Stromal cell of bone marrow (primary cell): ENCODE measurements at places on chromosomes 16 and 17.
A peak's percentile ranks its signal among the peaks of the same experiment; 100 is the strongest.

DNA sequence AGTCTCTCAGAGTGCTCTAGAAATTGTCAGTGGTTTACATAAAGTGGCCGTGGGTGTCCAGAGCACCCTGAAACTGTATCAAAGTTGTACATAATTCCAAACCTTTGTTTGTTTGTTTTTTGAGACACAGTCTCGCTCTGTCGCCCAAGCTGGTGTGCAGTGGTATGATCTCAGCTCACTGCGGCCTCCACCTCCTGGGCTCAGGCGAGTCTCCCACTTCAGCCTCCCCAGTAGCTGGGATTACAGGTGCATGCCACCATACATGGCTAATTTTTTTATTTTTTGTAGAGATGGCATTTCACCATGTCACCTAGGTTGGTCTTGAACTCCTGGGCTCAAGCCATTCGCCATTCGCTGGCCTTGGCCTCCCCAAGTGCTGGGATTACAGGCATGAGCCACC lies 24.3 kb upstream of the ADGRG1 start:
- no peak for DNase-seq

DNA sequence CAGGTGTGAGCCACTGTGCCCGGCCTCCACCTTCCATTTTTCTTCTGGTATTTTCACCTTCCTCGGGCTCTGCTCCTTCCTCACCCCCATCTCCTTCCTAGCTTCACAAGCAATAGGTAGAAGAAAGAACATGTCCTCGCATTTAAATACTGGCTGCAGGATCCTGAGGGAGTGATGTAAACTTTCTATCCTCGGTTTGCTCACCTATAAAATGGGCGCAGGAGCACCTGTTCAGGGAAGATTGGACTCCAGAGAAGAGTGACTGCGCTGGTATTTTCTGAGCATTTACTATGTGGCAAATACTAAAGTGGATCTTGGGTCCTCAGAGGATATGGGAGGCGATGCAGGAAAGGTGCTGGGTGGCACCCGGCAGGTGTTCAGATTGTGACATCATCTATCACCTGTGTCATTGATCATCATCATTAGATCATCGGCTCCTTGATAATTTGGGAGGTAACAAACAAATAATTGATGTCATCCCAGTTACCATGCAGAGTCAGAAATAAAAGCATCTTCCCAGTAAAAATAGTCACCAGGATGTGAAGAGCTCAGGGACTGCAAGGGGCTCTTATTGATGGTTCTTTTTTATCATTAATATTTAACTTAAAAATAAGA lies 72.8 kb downstream of the FOXL1 start:
- no peak for DNase-seq

GRCh38 chr16:668519-669171 lies 713 bp downstream of the RHOT2 start:
- no peak for DNase-seq

DNA sequence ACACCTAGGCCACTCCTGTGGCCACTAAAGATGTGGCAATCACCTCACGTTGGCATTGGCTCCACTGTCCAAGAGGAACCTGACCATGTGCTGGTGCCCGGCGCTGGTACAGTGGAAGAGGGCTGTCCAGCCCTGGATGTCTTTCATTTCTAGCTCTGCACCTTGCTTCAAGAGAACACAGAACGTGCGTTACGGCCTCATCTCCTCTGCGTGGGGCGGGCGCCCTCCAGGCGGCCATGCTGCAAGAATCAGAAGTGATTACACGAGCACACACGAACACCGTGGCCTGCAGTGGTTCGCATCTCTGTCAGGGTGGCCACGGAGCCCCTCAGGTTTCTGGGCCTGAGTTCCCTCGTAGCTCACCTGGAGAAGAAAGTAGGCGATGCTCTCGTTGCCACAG lies 7.5 kb downstream of the ANKS3 start:
- no peak for DNase-seq

GRCh38 chr17:83180264-83180995 lies 101.0 kb downstream of the METRNL start:
- DNase-seq: no peak

- DNase-seq: no peak
These were observed 24.2 kb downstream of the KATNB1 start for GRCh38 chr16:57759541-57760356.

- no peak for DNase-seq
These were observed at the start of gene TRPV3 for GRCh38 chr17:3557768-3558583. TRPV3 (minus strand) TSS chr17:3557812; CDS start chr17:3554850, 2,962 bp downstream.

GRCh38 chr16:23055481-23055880 lies 93.8 kb downstream of the USP31 start:
- no peak for DNase-seq

- DNase-seq: no peak
These were observed at the start of gene GGT6 for GRCh38 chr17:4560421-4560820. GGT6 (minus strand) TSS chr17:4560577; CDS start chr17:4560521, 56 bp downstream.

GRCh38 chr17:48575066-48575582 lies 3.0 kb downstream of the HOXB4 start:
- DNase-seq: no peak

GRCh38 chr17:72151565-72152386 lies 31.0 kb downstream of the SOX9 start:
- peak; percentile 62 for DNase-seq

- no peak for DNase-seq
These were observed 237.7 kb downstream of the SEC14L1 start for GRCh38 chr17:77378318-77379064.

DNA sequence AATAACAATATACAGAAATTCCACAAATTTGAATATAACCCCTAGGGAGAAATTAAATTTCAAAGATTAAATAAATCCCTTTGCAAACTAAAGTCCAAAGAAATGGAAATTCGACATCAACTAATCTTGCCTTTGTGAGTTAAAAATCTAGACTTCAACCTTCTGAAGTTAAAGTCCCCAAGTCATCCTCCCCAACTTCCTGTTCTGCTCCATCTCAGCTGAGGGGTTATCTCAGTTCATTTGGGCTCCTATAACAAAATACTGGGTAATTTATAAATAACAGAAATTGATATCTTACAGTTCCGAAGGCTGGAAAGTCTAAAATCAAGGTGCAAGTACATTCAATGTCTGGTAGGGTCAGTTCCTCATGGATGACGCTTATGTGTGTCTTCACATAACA lies 22.8 kb upstream of the KDM6B start:
- DNase-seq: no peak

GRCh38 chr17:82242977-82243647 lies 14.3 kb downstream of the SLC16A3 start:
- peak; percentile 65 for DNase-seq

- DNase-seq: no peak
These were observed 47.8 kb downstream of the ERN1 start for GRCh38 chr17:64081802-64082799.

DNA sequence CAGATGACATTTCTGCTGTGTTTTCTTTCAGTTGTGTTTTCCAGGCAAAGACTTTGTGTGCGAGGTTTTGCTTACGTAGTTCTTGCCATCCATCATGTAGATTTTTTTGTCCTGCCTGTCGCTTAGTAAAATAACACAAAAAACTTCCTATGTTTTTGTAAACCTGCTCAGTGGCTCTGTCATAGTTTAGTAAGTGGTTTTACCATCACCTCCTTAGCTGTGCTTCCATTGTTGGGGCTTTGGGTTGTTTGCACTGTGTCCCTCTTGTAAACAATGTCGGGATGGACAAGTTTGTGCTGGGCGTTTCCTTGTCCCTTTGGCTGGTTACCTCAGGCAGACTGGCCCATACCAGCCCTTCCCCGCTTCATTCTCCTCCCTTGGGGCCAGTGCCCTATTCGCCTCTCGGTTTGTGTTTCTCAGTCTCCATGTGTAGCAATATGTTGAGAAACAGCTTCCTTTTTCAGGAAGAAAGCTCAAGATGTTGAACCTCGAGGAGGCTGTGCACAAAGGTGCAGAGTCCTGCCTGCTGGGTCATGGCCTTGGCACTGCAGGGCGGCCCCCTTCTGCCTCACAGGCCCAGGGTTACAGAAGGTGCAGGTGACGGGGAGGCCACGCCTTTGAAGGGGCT lies 74.6 kb downstream of the KSR1 start:
- DNase-seq: no peak

- DNase-seq: no peak
These were observed 382.2 kb downstream of the ZFHX3 start for GRCh38 chr16:72665701-72666100.

DNA sequence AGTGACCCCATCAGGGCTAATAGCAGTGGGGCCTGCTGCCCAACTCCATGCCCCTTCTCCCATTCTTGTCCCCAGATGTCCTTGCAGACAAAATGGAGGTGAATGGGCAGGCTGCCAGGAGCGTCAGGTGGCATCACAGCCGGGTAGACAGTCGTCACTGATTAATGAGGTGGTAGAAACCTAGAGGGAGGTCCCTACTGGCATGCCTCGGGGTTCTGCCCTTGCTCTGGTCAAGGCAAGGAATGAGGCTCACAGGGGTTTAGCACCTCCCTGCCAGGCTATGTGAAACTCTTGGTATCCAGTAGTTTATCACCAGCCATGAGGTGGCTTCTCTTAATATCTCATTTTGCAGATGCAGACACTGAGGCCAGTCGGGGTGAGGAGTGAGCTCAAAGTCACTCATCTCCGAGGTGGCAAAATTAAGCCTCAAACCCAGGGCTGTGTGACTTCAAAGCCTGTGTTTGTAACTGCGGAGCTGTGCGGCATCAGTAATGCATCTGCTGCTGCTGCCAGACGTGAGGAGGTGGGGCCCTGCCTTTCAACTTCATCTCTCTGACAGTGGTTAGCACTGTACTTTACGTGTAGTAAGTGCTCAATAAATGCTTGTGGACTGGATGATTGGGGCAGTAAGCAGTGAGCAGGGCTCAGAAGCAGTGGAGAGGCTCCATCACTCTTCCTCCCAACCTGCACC lies 21.3 kb downstream of the RAI1 start:
- no peak for DNase-seq

DNA sequence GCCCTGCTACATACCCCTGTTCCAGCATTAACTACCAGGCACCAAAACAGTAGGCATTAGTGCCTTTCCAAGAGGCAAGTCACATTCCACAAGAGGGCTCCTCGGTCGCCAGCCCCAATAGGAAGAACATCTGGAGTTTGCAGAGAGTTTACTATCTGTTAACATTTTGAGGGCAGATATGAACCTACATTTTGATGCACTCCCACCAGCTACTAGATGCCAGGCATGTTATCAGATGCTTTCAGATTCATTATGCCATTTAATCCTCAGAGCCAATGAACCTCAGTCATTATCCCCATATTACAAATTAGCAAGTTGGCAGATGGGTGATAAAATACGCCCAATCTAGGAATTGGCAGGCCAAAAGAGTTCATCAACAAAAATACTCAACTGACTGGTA lies 4.2 kb upstream of the CMTM2 start:
- no peak for DNase-seq

DNA sequence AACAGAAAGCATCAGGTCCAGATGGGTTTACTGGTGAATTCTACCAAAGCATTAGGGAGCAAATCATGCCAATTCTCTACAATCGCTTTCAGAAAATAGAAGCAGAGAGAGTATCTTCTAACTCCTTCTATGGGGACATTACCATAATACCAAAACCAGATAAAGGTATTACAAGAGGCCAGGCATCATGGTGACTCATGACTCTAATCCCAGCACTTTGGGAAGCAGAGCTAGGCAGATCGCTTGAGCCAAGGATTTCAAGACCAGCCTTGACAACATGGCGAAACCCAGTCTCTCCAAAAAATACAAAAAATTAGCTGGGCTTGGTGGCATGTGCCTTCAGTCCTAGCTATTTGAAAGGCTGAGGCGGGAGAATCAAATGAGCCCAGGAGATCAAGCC lies 23.0 kb downstream of the HBQ1 start:
- no peak for DNase-seq

DNA sequence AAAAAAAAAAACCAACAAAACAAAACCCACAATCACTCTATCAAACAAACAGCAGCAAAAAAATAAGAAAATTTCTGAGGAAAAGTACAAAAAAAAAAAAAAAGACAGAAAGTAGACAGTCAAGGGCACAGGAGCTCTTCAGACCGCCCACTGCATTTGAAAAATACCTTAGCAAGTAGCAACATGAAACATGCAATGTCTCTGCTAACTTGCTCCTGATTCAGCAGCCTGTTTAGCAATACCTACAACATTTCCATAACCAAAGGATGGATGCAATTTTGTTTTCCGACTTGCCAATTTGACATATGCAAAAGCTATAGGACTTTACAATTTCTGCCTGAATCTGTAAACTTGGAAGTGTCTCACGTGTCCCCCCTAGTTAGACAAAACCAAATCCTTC lies 57.4 kb downstream of the SYNRG start:
- no peak for DNase-seq

- no peak for DNase-seq
These were observed 4.0 kb downstream of the KIFC3 start for GRCh38 chr16:57798267-57798810.

DNA sequence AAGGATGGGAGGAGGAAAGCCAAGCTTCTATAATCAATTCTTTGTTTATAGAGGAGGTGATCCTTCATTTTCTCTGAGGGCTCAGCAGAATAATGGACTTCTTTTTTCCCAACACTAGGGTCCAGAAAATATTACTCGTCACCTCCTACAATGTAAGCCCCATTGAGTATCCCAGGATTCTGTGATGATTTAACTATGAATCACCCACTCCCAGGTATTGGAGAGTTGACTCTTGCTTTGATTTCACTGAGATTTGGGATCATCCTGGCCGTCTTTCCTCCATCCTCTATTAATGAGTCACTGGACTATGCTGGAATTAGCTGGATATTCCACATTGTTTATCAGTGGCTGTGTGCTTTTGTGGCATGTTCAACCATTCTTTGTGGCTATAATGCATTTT lies 452.0 kb downstream of the NPIPA7 start:
- DNase-seq: no peak

DNA sequence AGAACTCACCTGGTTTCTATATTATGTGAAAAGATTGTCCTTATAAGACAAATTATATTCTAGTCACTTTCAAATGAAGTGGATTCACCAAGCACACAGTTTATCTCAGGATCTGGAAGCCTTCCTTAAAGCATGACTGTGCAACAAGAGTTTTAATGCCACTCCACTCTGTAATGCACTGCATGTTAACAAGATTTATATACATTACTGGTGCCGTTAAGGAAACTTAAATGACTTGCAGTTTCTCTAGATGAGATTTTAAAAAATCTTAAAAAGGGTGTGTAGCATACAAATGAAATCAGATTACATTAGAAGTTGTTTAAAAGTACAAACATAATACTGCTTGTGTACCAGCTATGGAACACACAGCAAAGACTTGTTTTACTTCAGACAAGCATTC lies 150.8 kb downstream of the SNX11 start:
- no peak for DNase-seq

DNA sequence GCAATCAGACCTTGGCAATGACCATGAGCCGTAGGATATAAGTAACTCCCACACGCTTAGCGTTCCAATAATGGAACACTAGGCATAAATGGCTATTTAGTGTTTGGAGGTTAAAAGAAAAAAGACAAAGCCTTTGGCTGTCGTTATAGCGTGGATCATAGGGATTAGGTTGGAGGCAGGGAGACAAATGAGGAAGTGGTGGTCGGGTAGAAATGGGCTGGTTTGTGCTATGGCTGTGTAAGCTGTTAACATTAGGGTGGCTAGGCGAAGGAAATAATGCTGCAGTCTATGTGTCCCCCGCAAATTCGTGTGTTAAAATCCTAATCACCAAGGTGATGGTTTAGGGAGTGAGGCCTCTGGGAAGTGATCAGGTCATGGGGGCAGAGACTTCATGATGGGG lies 120.4 kb upstream of the IRX6 start:
- DNase-seq: no peak
